ENCODE measurements at places on chromosomes 7 and 10. TPM values are rescaled to one million over a fixed set of nuclear protein-coding genes. Genes with fewer than 3 reads are reported as not detected.
A peak's percentile ranks its signal among the peaks of the same experiment; 100 is the strongest.

DNA sequence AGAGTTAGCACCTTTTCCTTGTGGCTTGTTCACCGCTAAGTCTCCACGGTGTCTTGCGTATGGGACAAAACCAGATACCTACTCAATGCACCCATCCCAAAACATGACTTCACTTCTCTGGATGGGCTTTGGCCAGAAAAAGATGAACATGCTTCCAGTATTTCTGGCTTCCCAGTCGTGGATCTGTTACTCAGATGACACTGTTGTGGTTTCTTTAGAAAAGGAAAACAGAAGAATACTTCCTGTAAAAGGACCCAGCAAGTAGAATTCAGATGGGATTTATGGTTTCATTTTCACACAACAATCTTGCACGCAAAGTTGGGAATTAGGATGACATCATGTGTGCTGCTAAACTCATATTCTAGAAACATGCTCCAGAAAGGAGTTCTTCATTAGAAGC is 216.7 kb downstream of the ADAM12 start:
- peak; percentile 95 for DNase-seq

DNA sequence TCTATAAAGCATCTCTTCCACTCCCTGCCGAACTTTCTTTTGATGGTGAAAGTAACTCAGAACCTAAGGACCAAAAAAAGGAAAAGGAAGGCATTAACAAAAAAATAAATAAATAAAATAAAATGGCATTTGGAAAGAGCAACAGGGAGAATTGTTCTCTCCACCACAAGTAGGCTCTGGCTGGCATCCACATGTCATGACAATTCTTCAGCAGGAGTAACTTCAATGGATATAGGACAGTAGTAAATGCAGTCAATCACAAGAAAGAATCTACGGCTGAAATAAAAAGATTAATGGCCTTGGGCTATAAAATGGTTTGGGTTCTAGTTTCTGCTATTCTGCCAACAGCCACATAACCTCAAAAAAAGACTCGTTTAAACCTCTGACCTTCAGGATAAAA is 23.9 kb downstream of the NCAPG2 start:
- no peak for DNase-seq

GRCh38 chr7:97971120-97971989 is 18.6 kb downstream of the OCM2 start:
- peak; percentile 35 for DNase-seq

DNA sequence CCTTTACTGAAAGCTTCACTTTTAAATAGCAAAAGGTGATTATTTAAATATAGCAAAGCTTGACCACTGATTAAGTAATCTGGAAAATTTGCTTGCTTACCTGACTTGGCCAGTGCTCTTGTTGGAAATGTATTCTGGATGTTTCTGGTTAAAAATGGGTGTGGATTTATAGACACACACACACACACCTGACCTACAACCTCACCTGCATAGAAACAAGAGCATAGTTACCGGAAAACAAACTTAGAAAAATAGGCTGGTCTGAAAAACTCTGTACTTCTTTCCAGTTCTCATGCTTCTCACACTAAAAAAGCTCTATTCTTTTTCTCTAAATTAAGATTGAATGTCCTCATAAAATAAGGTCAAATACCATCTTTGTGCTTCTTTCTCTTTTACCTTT is at the start of gene AGR3:
TSS of gene AGR3 (minus strand) at position 140 of the 400 bp plus-strand sequence. CDS start 3,365 bp downstream, outside the sequence.
- no peak for DNase-seq

DNA sequence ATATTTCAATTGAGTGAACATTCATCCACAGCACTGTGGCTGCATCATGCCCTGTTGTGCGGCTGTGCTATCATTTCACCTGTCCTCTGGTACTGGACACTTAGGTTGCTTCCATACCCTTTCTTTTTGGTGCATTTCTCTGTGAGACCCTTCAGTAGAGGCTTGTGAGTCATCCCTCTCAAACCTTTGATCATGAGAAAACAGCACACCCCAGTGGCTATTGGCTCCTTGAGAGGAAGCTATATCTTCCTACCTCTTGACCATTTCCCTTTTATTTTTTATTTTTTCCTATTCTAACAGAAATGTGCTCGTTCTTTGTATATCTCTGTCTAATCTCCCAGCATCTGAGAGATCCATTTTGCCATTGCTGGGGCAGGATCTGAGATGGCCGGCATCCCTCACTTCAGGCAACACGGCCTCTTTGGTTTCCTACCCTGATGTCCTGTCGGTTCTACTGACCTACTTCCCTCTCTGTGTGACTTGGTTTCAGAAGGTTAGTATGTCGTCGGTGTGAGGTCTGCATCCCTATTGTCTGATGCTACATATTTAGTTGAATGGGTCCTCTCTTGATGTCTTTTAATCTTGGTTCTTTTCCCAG is 23.8 kb upstream of the PIK3AP1 start:
- DNase-seq, result peak; percentile 9

GRCh38 chr7:129958643-129959470 is 6.1 kb upstream of the UBE2H start:
- DNase-seq, result peak; percentile 76

Gene SPDYE18
- not detected for total RNA-seq

Gene CLCN1
- total RNA-seq, result 0.16 TPM

Gene PTN
- 12.8 TPM for total RNA-seq
